Vagina (tissue), 2 donors: ENCODE measurements at places on chromosomes 12 and 14.

GRCh38 chr12:1920436-1920835, 2.0 kb upstream of the CACNA2D4 start:
- H3K27me3 ChIP-seq: no peaks in the 10 kb centered on the region
- no peaks in the 10 kb centered on the region for H3K36me3 ChIP-seq
- no peaks in the 10 kb centered on the region for H3K4me1 ChIP-seq
- H3K27ac ChIP-seq: no peak overlapping the region
- DNase-seq: no peak

DNA sequence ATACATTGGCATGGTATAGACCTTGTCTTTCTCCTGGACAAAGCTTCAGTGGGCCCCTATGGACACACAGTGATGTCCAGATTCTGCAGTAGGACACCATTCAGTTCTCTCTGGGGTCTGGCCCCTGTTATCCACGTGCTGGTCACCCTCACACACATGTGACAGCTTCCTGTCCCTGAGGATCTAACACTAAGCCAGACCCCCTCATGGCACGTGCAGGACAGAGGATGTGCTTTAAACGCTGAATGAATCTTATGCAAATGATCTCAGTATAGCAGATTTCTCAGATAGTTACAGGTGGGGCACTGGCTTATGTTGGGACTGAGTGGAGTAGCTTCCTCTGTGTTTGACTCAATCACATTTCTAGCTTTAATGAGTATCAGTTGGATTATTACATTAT, 33.7 kb downstream of the SLC24A4 start:
- no peak for DNase-seq
- no peaks in the 10 kb centered on the region for H3K4me1 ChIP-seq
- H3K27me3 ChIP-seq: no peaks in the 10 kb centered on the region
- no peak overlapping the region for H3K4me3 ChIP-seq
- no peak overlapping the region for H3K27ac ChIP-seq

- no peaks in the 10 kb centered on the region for H3K36me3 ChIP-seq
- DNase-seq: no peak
- no peak overlapping the region for H3K4me3 ChIP-seq
- H3K4me1 ChIP-seq: peaks cover 8% of the 10 kb centered on the region
- no peaks in the 10 kb centered on the region for H3K27me3 ChIP-seq
These were observed 52.3 kb upstream of the FUT8 start for GRCh38 chr14:65360144-65360784.

GRCh38 chr12:84891106-84891838, 21.3 kb downstream of the SLC6A15 start:
- H3K4me1 ChIP-seq: no peaks in the 10 kb centered on the region
- H3K4me3 ChIP-seq: no peak overlapping the region
- H3K27ac ChIP-seq: no peak overlapping the region
- H3K27me3 ChIP-seq: no peaks in the 10 kb centered on the region
- DNase-seq: no peak

DNA sequence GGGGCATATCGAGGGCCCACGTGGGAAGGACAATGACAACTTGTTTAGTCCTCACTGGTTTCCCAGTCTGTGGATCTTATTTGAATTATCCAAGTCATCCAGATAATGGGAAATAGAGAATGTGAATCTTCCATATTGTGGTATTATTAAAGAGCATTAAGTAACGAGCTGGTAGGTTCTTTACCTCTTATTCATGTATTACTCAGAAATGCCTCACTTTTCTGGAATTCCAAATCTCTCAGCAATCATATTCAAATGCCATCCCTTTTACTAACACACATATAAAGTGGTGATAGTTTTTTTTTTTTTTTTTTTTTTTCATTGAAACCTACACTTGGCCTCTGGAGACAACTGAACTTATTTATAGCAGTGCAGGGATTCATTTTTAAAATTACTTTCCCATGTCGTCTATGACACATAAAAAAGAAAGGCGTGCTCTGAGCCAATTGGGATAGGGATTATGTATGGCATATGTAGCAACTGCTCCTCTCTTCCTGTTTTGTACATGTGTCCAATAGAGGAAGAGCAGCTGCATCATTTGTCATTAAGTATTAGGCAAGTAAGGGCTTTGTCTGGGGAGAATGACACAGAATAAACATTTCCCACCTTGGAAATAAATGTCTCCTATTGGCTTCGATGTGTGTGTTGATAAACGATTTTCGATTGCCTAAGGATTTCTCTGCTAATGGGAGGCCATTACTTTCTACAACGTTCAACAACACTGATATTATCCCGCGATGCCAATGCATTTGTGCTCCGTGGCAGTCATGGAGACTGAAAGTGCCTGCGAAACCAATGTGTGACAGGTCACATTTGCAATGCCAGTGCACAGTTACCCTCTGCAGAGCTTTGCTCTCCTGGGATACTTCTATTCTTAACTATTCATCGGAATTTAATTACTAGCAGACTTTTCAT, 78.6 kb upstream of the IFNG-AS1 start:
- DNase-seq: no peak
- no peaks in the 10 kb centered on the region for H3K4me1 ChIP-seq
- H3K4me3 ChIP-seq: no peak overlapping the region

DNA sequence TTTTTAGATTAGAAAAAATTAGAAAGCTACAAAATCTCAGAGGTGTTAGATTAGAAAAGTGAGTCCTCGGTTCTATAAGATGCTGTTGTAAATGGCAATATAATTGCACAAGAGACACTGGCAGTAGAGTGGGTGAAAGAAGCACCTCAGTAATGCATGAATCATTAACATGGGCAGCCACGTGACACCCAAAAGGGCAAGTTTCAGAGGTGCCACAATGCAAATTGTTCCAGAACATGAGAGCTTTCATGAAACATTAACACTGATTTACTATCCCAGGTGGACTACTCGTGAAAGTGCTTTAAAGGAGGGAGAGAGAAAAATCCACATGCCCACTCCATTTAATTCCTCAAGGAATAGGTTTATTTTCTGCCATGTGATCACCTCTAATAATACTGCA, 108.4 kb downstream of the PTPRR start:
- no peaks in the 10 kb centered on the region for H3K27me3 ChIP-seq
- no peak for DNase-seq
- H3K27ac ChIP-seq: no peak overlapping the region
- no peaks in the 10 kb centered on the region for H3K4me1 ChIP-seq
